ENCODE measurements at places on chromosomes 1 and 21.

DNA sequence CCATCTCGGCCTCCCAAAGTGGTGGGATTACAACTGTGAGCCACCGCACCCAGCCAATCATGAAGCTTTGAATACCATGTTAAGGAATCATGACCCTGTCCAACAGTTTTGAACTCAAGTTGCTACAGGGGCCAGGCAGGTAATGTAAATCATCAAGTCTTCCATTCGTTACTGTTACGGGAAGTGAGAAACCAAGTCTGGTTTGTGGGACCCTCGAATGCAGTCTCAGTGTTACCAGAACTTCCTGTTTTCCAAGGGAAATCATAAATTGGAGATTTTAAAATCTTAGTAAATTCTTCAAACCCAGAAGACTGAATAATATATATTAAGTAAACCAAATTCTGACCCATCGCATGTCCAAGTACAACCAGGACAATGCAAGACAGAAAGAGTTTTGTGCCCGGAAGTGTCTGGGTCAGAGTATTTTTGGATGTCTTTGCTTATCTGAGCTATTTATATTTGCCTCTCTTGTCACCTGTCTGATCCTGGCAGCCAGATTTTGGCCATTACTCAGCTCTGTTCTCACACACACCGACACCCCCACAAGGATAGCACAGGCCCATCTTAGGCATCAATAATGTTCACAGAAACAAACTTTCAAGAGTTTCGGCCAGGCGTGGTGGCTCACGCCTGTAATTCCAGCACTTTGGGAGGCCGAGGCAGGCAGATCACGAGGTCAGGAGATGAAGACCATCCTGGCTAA, 8.8 kb downstream of the ATP5IF1 start:
- DNase-seq, result no peak

DNA sequence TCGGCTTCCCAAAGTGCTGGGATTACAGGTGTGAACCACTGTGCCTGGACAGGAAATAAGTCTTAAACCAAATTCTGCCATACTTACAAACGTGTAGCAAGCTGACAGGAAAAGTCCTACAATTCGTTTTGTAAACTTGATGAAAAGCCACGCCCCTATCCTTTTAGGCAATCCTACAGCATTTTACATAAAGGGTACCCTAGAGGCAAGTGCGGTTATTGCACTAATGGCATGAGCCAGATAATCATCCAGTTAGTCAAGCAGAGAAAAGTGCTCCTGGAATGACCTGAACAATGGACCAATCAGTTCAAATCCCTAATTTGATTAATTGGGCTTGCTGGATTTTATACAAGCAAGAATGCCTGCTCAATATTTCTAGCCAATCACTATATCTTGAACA, 338.2 kb downstream of the KIF26B start:
- DNase-seq, result no peak

DNA sequence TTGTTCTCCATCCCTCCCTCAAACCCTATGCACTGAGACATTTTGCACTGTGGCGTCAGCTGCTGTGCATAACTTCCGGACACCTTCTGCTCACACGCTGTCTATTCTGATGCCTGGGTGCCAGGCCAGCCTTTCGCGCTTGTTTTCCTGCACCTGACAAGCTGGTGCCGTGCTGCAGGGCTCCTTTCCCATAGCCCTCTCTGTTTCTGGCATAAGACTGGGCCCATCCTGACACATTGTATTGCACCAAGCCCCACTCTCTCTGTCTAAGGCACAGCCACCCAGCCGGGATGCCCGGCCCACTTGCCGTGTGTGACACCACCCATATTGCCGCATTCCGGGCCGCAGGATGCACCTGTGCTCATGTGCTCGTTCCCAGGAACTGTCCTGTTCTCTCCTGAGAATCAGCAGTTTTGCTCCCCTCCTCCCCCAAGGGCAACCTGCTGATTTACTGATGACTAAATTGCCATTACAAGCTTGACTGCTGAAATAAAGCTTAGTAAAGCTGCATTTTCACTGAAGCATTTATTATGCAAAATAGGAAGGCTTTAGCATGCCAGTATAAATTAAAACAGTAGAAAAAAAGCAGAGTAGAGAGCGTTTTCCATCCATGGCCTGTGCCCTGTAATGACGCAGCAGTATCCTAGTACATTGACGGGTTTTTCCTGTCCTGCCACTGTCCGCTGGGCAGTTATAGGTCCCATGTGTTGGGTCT, 88.0 kb downstream of the CD247 start:
- no peak for DNase-seq

DNA sequence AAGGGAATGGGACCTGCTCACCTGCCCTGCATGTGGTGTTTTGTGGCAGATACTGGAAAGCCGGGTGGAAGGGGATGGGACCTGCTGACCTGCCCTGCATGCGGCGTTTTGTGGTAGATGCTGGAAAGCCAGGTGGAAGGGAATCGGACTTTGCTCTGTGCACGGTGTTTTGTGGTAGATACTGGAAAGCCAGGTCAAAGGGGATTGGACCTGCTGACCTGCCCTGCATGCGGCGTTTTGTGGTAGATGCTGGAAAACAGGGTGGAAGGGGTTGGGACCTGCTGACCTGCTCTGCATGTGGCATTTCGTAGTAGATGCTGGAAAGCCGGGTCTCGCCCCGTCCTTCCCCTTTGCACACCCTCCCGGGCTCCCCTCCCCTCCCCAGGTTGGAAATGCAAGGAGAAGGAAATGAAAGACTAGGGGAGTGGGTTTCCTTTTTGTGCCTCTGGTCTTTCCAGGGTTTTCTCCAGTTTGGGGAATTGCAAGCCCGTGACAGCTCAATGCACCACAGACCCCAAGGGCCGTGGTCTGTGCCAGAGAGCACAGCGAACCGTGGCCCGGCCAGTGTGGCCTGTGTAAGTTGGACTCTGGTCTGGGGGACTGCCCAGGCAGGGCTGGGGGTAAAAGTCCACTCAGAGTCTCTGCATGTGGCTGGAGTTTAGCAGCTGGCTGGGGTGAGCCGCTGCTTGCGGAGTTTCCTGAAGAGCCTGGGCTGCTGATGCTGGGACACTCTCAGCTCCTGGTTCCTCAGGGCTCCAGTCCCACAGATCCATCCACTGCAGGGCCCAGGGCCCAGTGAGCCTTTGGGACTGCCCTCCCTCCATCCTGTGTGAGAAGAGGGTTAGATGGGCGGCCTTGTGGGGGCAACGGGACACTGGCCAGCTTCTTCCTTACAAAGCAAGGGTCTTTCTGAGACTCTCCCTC, 105.5 kb downstream of the CRYAA start:
- no peak for DNase-seq

GRCh38 chr1:10555635-10556429, 81.1 kb downstream of the PEX14 start:
- no peak for DNase-seq

All from NCI-H446 (cell line).